ENCODE measurements at places on chromosomes 1 and 21. TPM values are rescaled to one million over a fixed set of nuclear protein-coding genes. Genes with fewer than 3 reads are reported as not detected.

GRCh38 chr1:107687849-107688753, 276.9 kb downstream of the VAV3 start:
- no peaks in the 10 kb centered on the region for H3K36me3 ChIP-seq
- H3K27me3 ChIP-seq = no peaks in the 10 kb centered on the region
- H3K4me1 ChIP-seq = peaks cover 11% of the 10 kb centered on the region

ZC3H12A gene
- 40.2 TPM for total RNA-seq

DNA sequence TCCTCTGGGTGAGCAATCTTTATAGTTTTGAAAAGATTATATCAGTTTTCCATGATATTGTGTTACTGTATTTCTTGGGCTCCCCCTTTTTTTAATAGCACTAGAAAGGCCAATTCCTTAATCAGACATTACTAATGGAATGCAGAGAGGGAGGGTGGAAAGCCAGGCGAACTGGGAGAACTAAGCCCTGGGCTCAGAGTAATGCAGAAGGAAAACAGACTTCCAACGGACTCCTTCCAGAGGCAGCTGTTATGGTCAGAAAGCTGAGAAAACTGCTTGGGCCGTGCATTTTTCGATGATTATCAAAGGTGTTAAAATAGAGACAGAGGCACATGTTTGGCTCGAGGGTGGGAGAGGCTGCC, 206.3 kb downstream of the FOXD2 start:
- DNase-seq = peak; percentile 71
- H3K4me1 ChIP-seq = no peaks in the 10 kb centered on the region
- H3K4me3 ChIP-seq = no peak overlapping the region
- no peak overlapping the region for H3K27ac ChIP-seq

DNA sequence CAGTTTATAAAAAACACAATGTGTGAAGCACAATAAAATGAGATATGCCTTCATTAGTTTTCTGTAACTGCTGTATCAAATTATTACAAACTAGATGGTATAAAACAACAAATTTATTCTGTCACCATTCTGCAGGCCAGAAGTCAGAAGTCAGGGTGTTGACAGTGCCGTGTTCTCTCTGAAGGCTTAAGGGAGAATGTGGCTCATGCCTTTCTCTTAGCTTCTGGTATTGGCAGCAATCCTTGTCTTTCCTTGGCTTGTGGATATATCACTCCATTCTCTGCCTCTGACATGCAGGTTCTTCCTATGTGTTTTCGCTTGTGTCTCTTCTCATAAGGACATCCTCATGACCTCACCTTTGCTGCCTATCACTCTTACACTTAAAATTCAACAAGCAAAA, 10.1 kb downstream of the NEK7 start:
- H3K4me1 ChIP-seq = peaks cover 29% of the 10 kb centered on the region
- DNase-seq = no peak
- no peaks in the 10 kb centered on the region for H3K27me3 ChIP-seq
- peak overlapping the region; percentile 92 for H3K27ac ChIP-seq

GRCh38 chr1:184648856-184649201, 105.8 kb downstream of the EDEM3 start:
- H3K36me3 ChIP-seq = no peaks in the 10 kb centered on the region
- H3K27ac ChIP-seq = no peak overlapping the region
- H3K4me3 ChIP-seq = no peak overlapping the region
- no peak for DNase-seq

DNA sequence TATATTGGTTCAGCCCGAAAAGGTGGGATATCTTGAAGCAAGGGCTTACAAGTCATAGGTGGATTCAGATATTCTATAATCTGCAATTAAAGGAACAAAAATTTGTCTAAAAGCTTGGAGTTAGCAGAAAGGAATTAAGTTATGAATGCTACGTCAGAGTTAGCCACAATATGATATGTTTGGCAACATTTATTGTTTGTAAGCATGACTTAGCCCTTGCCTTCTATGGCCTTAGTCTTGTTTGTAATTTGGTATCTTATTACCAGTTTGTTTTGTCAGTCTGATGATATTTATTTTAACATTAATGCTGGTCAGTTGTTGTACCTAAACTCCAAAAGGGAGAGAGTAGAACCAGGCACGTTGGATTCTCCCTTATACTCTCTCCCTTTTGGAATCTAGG, 43.1 kb upstream of the SUCO start:
- no peak overlapping the region for H3K27ac ChIP-seq
- H3K4me1 ChIP-seq = no peaks in the 10 kb centered on the region
- H3K27me3 ChIP-seq = no peaks in the 10 kb centered on the region

DNA sequence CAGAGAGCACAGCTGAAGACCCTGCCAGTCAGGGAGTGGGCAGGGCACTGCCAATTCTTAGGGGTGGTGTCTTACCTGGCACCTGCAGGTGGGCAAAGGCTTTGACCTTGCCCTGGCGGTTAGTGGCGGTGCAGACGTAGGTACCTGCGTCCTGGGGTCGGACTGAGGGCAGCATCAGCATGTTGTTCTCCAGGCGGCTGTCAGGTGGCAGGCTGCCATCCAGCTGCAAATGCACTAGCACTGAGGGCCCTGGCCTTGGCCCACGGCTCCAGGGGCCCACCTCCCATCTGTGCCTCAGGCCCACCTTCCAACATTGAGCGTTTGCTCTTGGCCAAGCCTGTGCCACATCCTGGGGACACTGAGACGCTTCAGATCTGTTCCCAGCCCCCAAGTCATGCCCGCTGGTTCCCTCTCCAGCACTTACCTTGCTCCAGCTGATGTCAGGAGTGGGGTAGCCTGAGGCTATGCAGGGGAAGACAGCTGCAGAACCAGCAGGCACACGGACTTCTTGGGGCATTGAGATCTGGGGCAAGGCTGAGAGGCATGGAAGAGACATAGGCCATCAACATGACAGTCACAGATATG, 21.4 kb downstream of the LDLRAD2 start:
- no peak overlapping the region for H3K27ac ChIP-seq
- H3K4me1 ChIP-seq = no peaks in the 10 kb centered on the region
- no peak overlapping the region for H3K4me3 ChIP-seq
- H3K27me3 ChIP-seq = no peaks in the 10 kb centered on the region
- DNase-seq = no peak
- H3K36me3 ChIP-seq = peaks cover 34% of the 10 kb centered on the region

DNA sequence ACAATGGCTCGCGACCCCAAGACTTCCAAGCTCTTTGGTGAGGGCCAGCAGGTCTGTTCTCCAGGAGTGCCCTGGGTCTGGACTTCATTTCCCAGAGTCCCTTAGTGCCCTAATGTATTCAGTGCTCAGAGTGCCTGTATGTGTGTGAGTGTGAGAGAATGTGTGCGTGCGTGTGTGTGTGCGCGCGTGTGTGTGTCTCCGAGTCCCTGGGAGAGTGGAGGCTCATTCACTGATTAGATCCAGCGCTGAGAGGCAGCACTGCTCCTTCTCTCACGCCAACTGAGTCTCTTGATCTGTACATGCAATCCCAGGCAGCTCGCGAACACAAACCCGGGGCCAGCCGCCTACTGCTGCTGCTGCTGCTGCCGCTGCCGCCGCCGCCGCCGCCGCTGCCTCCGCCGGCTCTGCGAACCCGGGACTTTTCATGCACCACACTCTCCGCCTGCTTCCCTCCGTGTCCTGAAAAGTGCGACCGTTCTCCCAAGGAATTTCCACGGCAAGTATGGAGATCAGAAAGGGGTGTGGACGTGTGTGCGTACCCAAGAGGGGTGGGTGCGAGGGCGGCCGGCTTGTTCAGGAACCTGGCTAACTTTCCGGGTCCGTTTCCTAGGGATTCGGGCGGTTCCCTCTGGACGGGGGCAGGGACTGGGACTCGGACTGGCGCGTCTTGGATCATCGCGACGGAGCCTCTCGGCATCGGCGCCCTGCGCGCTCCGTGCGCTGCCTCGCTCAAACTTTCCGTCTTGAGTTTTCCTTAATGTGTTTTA, at the start of gene RNF220:
TSS of gene RNF220 (plus strand) at position 225 of the 767 bp plus-strand sequence.
- H3K4me1 ChIP-seq = peaks cover 25% of the 10 kb centered on the region
- peak within 1 kb of the TSS; percentile 14 for H3K27ac ChIP-seq
- peaks cover 73% of the 10 kb centered on the region for H3K27me3 ChIP-seq
- peak; percentile 90 for DNase-seq
- H3K36me3 ChIP-seq = no peaks in the 10 kb centered on the region

DNA sequence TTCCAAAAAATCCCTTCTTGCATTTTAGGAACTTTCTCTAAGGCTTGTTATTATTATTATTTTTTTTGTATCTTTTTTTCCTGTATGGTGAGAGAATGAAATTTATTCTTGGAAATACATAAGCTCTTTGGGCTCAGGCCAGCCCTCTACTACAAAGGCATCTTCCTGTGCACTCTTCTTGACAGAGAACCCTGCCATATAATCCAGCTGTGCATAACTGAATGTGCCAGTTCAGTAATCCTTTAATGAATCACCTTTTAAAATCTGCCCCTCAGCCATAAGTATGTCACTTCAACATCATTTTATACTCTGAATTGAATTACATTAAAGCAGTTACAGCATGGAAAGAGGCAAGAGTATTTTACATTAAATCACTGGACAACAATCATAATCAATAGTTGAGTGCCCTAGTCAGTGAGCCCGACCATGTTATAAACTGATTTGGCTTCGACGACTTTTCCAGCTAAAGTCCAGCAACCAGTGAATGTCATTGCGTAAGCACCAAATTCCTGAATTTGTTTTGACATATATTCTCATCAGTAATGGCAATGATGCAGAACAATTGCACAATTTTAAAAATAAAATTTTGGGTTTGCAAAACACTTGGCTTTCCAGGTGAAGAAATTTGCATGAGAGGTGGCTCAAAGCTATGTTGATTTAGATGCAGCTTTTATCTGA, 59.2 kb upstream of the KCNK2 start:
- no peaks in the 10 kb centered on the region for H3K4me1 ChIP-seq
- H3K4me3 ChIP-seq = no peak overlapping the region
- no peak overlapping the region for H3K27ac ChIP-seq
- H3K27me3 ChIP-seq = no peaks in the 10 kb centered on the region
- no peaks in the 10 kb centered on the region for H3K36me3 ChIP-seq
- DNase-seq = peak; percentile 66

- no peaks in the 10 kb centered on the region for H3K4me1 ChIP-seq
- no peak for DNase-seq
- H3K4me3 ChIP-seq = no peak overlapping the region
- no peaks in the 10 kb centered on the region for H3K27me3 ChIP-seq
- no peaks in the 10 kb centered on the region for H3K36me3 ChIP-seq
Observed at GRCh38 chr21:41374177-41374712, 12.4 kb downstream of the MX2 start.

DNA sequence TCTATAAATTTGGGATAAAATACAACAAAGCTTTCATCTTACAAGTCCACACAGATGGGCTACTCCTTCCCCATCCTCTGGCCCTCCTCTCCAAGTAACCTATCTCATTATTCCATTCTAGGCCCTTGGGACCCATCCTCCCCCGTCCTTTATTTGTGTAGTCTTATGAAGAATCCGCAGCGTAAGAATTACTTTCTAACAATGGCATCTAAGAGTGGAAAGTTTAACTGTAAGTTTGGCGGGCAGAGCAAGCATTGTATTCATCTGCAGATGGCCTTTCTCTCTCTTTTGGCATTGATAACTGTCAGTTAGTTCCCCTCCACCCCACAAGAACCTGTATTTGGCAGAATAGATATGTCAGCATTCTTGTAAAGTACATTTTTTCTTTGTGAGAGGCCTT, 91.9 kb upstream of the TSPAN2 start:
- peaks cover 7% of the 10 kb centered on the region for H3K4me1 ChIP-seq
- no peak overlapping the region for H3K4me3 ChIP-seq
- H3K27ac ChIP-seq = no peak overlapping the region
- DNase-seq = no peak
- H3K36me3 ChIP-seq = no peaks in the 10 kb centered on the region

GPATCH2 gene
- total RNA-seq = 12.1 TPM

Measured in lung (tissue), 17 donors.